ENCODE measurements at places on chromosomes 4 and X.

GRCh38 chr4:6509587-6509986, 37.2 kb upstream of the PPP2R2C start:
- DNase-seq: no peak

DNA sequence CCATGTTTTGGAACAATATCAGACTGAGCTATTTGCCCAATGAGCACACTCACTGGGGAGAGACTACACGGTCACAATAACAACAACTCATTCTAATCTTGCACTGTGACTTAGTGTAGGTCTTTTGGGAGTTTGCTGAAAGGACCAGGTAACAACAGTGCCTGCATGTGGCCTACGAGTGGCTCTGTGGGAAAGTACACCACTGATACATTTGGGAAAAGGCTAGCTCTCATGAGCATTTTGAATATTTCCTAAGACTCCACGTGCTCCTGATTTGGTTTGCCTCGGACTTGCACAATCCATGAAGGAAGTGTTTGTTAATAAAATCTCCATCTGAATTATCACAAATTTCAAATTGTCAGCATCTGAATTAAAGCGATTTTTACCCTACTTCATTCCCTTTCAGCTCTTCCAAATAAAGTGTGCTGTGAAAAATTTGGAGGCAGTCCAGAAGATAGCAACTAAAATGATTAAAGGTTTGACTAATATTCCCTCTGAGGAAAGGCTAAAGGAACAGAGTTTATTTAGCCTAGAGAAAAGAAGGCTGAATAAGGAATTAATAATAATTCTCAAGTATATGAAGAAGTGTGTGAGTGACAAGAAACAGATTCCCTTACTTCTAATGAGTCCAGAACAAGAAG, 406.4 kb downstream of the PPARGC1A start:
- DNase-seq: no peak

DNA sequence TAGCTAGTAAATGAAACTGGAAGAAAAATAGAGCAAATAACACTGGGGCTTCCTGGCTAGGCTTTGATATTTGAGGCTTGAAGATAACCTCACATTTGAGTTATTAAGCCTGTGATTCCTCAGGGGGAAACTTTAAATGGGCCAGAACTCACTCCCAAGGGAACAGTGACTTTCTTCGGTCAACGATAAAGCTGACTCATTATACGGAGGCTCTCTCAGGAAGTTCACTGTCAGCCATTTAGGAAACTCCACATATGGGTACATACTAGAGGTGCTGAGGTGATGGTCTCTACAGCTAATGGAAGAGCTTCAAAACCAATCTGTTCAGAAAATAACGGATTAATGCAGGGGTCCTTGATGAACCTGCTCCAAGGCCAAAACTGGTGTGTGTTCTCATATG, 120.8 kb downstream of the SH2D1A start:
- DNase-seq: no peak

- DNase-seq: no peak
Measured at GRCh38 chr4:134024251-134024650, 177.3 kb downstream of the PABPC4L start.

DNA sequence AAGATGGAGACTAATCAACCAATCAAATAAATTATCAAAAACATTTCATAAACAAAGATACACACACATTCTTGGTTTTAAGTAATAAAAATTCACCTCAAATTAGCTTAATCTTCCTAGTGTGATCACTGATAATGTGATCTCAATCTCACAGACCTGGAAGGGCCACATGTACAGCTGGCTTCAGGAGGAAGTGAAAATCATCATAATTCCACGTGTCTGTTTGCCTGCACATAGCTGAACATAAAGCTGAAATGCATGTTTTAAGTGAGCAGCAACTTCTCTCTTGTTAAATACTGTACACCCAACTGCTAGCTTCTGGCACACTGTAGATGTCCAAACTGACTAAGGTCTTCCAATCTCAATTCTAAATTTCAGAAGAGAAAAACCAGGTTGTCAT, 53.8 kb downstream of the ARHGAP6 start:
- no peak for DNase-seq

GRCh38 chrX:10571260-10571659, 49.1 kb downstream of the MID1 start:
- no peak for DNase-seq
